ENCODE measurements at places on chromosomes 16 and 17. TPM values are rescaled to one million over a fixed set of nuclear protein-coding genes. Genes with fewer than 3 reads are reported as not detected.

Gene ERN2
- 2.2 TPM for total RNA-seq

Gene SPATA22
- total RNA-seq, result not detected

DNA sequence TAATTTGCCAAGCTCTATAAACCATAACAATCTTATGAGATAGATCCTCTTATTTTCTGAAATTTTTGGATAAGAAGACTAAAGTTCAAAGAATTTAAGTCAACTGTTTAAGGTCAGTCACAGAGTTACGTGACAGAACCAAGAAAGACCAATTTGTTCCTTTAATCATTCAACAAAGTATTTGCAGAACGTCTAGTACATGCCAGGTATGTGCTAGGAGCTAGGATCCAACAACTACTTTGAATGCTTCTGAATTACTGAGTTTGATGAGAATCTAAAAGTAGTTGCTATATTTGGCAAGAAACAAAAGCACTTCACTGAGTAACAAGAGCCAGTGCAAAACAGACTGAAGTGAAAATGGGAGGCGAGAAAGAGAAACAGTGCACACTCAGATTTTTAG is 15.0 kb downstream of the GLOD4 start:
- H3K27ac ChIP-seq, result no peak overlapping the region
- DNase-seq, result no peak
- H3K4me3 ChIP-seq, result no peak overlapping the region
- H3K4me1 ChIP-seq, result no peaks in the 10 kb centered on the region

Gene KRT15
- 0.57 TPM for total RNA-seq

DNA sequence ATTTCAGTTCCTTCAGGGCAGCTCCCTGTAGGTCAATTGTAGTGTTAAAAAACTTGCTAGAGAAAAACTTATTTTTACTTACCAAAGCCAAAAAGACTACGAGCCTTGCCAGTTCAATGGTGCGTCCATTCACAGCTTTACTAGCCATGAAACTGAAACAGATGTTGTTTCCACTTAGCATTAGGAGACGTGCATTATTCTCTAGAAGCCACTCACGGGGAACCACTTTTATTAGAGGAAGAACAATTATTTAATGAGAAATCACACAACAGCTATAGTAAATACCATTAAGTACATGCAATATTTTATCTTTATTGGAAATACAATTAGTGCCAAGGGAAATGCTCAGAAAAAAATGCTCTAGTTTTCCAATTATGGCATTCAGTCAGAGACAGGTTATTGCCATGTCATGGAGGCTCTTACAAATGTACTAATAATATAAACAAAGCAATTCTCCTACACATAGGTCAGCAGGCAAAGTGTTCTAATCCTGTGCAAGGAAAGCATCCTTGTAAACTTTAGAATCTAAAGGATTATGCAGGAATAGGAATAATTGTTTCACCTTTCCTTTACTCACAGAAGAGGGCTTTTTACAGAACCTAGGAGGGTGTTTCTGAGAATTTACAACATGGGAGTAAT is 17.4 kb downstream of the LASP1NB start:
- no peaks in the 10 kb centered on the region for H3K27me3 ChIP-seq
- DNase-seq, result no peak
- H3K36me3 ChIP-seq, result no peaks in the 10 kb centered on the region
- no peak overlapping the region for H3K27ac ChIP-seq
- no peak overlapping the region for H3K4me3 ChIP-seq

GRCh38 chr16:56163938-56164337 is 27.4 kb upstream of the GNAO1 start:
- no peaks in the 10 kb centered on the region for H3K4me1 ChIP-seq
- no peak for DNase-seq
- no peak overlapping the region for H3K4me3 ChIP-seq
- H3K36me3 ChIP-seq, result no peaks in the 10 kb centered on the region
- H3K27me3 ChIP-seq, result no peaks in the 10 kb centered on the region
- no peak overlapping the region for H3K27ac ChIP-seq

Gene RAB26
- total RNA-seq, result 5.4 TPM

Gene CD300LB
- total RNA-seq, result not detected

Gene KRT33B
- total RNA-seq, result not detected

DNA sequence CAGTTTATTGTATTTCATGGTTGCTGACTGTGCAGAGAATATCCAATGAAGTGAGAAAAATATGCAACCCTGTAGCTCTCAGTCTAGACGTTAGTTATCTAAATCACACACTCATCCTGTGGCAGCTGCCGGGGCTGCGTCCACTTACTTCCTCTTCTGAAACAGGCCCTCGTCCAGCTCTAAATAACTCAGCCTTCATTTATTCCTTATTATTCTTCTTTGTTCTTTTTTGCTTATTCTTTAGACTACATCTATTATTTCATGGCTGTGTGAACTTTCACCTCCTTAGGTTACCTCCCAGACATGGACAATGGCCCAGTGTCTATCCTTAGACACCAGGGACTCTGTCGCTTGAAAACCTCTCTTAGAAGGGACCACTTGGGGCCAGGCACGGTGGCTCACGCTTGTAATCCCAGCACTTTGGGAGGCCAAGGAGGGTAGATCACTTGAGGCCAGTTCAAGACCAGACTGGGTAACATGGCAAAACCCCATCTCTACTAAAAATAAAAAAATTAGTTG is 3.4 kb upstream of the THUMPD1 start:
- no peak for DNase-seq
- no peak overlapping the region for H3K27ac ChIP-seq
- H3K27me3 ChIP-seq, result no peaks in the 10 kb centered on the region
- H3K4me1 ChIP-seq, result no peaks in the 10 kb centered on the region

DNA sequence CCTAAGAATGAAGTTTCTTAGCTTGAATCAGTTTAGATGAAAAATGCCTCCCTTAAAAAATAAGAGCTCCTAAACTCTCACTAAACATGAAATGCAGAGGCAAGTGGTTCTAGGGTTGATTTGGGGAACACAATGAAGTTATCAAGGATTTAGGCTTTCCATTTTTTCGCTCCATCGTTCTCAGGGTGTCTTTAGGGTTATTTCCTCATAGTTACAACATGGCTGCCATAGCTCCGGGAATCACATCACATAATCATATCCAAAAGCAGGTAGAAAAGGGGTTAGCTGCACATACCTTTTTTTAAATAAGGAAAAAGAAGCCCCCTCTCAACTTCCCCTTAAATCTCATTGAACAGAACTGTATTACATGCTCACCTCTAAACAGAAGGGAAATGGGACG is 21.4 kb downstream of the ZP2 start:
- H3K27me3 ChIP-seq, result peaks cover 9% of the 10 kb centered on the region
- H3K27ac ChIP-seq, result no peak overlapping the region
- no peaks in the 10 kb centered on the region for H3K4me1 ChIP-seq
- no peak overlapping the region for H3K4me3 ChIP-seq
- H3K36me3 ChIP-seq, result no peaks in the 10 kb centered on the region

DNA sequence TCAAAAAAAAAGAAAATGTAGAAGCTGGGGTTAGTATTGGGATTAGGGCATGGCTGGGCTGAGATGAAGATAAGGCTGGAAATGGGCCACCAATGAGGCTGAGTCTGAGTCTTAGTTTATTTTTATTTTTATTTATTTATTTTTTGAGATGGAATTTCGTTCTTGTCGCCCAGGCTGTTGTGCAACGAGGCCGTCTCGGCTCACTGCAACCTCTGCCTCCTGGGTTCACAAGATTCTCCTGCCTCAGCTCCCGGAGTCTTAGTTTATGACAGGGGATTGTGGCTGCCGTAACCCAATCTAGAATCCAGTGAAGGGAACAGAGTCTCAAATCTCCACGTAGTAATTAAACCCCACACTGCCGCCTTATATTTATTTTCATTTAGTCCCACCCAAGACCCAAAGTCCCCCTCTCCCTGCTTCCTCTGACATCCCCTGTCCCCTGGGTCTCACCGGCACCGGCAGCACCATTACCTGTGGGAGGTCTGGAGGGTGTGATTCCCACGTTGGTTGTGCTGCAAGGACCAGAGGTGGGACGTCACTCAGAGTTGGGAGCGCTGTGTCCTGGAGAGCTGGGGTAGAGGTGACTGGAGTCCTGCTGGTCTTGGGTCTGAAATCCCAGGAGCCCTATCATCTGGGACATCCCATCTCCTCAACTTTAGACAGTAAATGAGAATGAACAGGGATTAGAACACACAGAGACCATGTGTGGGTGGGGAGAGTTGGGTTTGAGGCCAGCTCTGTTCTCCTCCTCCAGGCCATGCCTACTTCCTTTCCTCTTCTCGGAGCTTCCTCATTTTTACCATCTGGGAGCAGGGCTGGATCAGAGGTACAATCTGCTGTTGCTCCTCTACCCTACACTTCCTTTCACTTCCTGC is at the start of gene CLEC10A:
CLEC10A (minus strand) TSS at position 671 of the 875 bp plus-strand sequence. CDS start 1,439 bp downstream, outside the sequence.
- no peaks in the 10 kb centered on the region for H3K4me1 ChIP-seq
- H3K36me3 ChIP-seq, result no peaks in the 10 kb centered on the region
- DNase-seq, result no peak
- no peaks in the 10 kb centered on the region for H3K27me3 ChIP-seq
- no peak within 1 kb of the TSS for H3K4me3 ChIP-seq
